ENCODE measurements at places on chromosomes 2 and 18.

- no peak for DNase-seq
Measured at GRCh38 chr2:147051814-147052213, 793.0 kb upstream of the ACVR2A start.

DNA sequence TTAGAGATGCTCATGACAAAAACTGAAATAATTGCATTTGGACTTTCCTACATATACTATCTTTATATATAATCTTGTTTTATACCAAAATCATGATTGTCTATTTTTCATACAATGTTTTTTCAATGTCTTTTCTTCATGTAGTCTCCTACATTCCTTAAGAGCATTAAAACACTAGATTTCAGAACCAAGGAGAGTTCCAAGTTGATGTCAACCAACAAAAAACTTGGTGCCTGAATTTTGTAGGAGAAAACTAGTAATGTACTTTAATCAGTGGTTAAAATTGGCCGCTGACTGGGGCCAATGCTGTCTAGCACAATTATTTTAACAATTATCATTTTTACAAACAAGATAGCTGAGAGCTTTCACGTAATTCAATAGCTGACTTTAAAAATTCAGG is 678.8 kb downstream of the DCC start:
- DNase-seq: no peak

DNA sequence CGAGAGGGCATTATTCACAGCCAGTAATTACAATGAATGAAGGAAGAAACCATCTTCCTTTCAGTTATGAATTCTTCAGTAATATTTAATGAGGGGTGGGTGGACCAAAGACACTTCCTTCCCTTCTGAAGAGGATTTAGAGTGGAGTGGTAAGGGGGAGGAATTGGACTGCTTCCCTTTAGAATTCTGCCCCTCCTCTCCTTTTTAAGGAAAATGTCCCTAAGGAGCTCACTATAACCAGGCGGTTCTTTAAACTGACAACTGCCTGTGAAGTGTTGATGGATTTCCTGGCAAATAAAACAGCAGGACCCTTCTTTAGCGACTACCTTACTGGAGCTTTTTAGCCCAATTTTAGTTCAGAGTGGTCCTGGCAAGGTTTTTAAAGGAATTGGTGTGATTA is 86.4 kb downstream of the LIMS1 start:
- DNase-seq: no peak

DNA sequence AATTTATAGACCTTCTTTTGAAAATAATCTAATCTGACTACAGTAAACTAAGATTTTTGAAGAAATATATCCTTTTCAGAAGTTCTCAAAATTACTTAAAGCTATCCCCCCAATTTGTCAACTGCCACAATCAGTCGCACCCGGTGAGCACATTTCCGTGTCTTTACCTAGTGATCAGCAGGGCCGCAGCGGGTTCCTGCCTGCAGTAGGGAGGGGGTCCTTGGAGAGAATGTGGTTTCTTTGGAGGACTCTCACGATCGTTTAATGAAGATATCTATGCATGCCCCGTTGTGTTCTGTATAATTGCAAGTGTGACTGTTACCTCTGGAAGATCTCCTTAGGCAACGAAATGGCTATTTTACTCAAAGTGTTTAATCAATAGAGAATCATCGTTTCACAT is 251.9 kb upstream of the RAB12 start:
- DNase-seq: no peak

- DNase-seq: no peak
Measured at GRCh38 chr2:197137231-197137630, 173.3 kb downstream of the ANKRD44 start.

- no peak for DNase-seq
Measured at GRCh38 chr18:58558471-58558870, 70.4 kb downstream of the ALPK2 start.
